ENCODE measurements at places on chromosomes 11 and 22.

DNA sequence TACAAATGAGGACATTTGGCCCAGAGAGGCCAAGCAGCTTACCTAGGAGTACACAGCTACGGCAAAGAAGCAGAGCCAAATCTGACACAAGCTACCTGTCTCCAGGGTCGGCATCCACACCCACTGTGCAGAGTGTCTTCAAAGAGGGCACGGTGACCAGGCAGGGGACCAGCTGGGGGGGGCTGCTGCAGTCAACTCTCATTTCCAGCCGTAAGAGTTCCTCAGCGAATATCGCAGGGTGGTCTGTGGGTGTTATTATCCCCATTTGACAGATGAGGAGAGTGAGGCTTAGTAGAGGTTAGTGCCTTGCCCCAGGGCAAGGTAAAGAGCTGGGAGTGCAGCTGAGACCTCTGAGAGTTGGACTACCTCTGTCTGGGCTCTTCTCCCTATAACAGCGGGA is 7.1 kb upstream of the PPFIA1 start:
- no peak for DNase-seq

DNA sequence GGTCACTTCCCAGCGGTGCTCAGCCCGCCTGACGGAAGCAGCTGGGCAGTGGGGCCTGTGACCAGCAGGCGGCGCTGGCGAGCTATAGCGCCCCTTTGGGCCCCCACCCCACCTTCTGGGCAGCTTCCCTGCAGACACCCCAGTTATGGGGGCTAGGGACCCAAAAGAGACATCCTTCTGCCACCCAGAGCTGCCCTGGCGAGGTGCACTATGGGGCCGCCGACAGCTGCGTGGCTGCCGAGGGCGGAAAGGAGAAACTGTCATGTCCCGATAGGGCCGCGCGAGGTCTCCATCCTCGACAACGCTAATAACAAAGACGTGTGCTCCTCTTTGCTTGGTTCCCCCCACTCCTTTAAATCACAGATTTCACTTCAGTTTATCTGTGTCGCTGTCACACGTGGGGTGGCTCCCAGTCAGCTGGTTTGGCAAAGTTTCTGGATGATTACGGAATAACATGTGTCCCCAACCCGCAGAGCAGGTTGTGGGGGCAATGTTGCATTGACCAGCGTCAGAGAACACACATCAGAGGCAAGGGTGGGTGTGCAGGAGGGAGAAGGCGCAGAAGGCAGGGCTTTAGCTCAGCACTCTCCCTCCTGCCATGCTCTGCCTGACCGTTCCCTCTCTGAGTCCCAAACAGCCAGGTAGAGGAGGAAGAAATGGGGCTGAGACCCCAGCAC is 673 bp upstream of the MYO7A start:
- peak; percentile 61 for DNase-seq

GRCh38 chr22:24232124-24232523 is 12.8 kb downstream of the GGT5 start:
- no peak for DNase-seq

DNA sequence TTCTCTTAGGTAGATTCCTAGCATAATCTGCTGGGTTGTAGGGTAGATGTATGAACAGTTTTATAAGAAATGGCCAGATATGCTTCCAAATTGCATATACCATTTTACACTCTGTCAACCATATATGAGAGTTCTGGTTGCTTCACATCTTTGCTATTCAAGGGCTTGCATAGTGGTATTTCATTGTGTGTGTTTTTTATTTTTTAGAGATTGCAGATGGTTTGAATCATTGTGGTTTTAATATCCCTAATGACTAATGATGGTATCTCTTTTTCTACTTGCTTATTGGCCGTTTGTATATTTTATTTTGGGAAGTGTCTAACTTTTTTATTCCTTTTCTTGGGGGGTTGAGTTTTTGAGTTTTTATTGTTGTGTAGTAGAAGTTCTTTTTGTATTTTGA is 26.9 kb downstream of the RNF214 start:
- DNase-seq = no peak

GRCh38 chr11:118076754-118077281 is at the start of gene TMPRSS4:
Gene TMPRSS4 (plus strand): TSS chr11:118077078. CDS start chr11:118077303, 225 bp downstream.
- no peak for DNase-seq

All from Ammon's horn (tissue), 1 donor.